ENCODE measurements at places on chromosomes 16 and 17. TPM values are rescaled to one million over a fixed set of nuclear protein-coding genes. Genes with fewer than 3 reads are reported as not detected.
A peak's percentile ranks its signal among the peaks of the same experiment; 100 is the strongest.

DNA sequence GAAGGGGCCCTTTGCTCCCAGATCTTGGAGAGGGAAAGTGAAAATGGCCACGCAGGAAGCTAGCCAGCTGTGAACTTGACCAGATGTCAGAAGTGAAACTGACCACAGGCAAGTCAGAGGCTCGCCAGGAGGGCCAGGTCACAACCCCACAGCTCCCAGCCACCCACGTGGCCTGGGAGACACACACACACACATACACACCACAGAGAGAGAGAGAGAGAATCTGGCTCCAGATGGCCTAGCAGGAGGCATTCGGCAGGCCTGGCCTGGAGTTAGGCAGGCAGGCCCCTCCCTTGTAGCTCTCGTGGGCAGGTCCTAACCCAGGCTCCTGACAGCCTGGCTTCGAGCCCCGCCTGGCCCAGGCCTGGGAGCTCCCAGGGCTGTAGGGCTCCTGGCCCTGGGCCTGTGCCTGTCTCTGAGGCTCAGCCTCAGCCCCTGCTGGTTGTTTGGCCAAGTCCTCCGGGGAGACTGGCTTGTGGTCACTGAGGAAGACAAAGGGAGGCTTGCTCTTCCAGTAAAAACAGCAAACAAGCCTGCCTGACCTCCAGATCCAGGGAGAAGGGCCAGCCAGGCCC lies 20.2 kb downstream of the NGFR start:
- no peak for DNase-seq

- DNase-seq = peak; percentile 74
Observed at GRCh38 chr17:62921817-62922216, 44.2 kb upstream of the TANC2 start.

DNA sequence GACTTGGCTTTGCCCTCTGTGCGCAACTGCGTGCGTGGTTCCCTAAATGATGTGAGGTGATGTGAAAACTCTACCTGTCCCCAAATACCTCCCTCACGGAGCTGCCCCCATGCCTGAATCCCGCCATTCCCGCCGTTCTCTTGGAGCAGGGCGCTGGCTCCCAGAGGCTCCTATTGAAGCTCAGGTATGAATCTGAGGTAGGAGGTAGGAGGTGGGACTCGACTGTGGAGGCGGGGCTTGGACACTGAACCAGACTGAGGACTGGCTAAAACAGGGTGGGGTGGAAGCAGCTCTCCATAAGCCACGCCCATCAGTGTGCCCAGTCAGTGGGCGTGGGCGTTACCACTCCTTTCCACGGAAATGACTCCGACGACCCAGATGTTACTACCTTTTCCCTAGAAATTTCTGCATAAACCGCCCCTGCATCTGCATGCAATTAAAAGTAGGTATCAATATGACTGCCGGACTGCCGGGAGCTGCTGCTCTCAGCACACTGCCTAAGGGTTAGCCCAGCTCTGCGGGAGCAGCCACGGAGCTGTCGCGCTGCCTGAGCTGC lies 41.0 kb downstream of the FOXL1 start:
- no peak for DNase-seq

DNA sequence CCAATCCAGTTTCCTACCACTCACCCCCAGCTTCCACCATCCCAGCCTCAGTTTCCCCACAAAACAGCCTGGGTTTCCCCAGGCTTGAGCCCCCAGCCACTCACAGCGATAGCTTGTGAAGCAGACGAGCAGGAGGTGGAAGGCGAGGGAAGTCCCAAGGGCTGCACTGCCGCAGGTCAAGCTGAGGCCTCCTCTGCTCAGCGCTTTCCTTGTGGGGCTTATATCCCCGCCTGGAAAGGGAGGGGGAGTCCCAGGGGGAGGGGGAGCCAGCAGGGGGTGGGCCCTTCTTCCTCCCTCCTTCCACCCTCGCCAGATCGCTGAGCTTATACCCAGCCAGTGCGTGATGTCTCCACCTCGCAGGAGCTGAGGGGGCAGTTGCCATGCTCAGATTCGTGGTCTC lies at the start of gene PYY:
PYY (minus strand) TSS at position 195 of the 400 bp plus-strand sequence. CDS start 457 bp downstream, outside the sequence.
- DNase-seq = no peak

DNA sequence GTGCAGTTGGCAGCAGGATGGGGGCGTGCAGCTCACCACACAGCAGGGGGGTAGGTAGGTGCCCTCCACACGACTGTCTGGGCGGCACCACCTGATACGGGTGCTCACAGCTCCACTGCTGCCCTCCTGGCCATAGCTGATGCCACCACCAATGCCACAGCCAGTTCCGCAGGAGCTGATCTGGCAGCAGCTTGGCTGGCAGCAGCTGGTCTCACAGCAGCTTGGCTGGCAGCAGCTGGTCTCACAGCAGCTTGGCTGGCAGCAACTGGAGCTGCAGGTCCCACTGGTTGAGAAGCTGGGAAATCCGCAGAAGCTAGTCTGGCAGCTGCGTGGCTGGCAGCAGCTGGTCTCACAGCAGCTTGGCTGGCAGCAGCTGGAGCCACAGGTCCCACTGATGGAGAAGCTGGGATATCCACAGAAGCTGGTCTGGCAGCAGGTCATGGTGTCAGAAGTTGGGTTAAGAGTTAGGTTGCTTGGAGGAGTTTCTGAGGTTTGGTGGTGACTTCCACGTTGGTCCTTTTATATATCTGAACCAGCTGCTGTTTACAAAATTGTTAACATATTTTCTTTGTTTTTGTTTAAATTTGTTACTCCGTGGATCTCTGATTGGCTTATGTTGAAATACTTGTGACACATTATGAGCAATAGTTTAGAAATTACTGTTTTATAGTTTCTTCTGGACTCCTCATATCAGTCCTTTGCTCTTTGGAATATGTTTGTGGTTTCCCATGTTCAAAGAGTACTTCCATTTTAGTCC lies at the start of gene KRTAP1-5:
KRTAP1-5 (minus strand) TSS at position 494 of the 757 bp plus-strand sequence; CDS start at position 441, 53 bp downstream.
- DNase-seq = no peak

RUNDC3A gene
- 0.42 TPM for total RNA-seq

TOP2A gene
- 1.4 TPM for total RNA-seq

TP53TG3F gene
- not detected for total RNA-seq

SCN4A gene
- total RNA-seq = 0.17 TPM

TMEM220 gene
- total RNA-seq = 15.4 TPM

CRHR1 gene
- total RNA-seq = not detected

SLC9A5 gene
- 0.42 TPM for total RNA-seq

NOD2 gene
- 2.5 TPM for total RNA-seq

Data from esophagus muscularis mucosa (tissue), 4 donors.